Breast epithelium (tissue), 4 donors: ENCODE measurements at places on chromosomes 12 and 14. TPM values are rescaled to one million over a fixed set of nuclear protein-coding genes. Genes with fewer than 3 reads are reported as not detected.

The TTC9 gene
- 7.5 TPM for total RNA-seq

The ABCD2 gene
- total RNA-seq, result 48.0 TPM

The PABPN1 gene
- 87.2 TPM for total RNA-seq

The WNT1 gene
- not detected for total RNA-seq

The INHBC gene
- not detected for total RNA-seq

The FOXN4 gene
- not detected for total RNA-seq

The COCH gene
- 0.66 TPM for total RNA-seq

The CPNE6 gene
- total RNA-seq, result not detected

DNA sequence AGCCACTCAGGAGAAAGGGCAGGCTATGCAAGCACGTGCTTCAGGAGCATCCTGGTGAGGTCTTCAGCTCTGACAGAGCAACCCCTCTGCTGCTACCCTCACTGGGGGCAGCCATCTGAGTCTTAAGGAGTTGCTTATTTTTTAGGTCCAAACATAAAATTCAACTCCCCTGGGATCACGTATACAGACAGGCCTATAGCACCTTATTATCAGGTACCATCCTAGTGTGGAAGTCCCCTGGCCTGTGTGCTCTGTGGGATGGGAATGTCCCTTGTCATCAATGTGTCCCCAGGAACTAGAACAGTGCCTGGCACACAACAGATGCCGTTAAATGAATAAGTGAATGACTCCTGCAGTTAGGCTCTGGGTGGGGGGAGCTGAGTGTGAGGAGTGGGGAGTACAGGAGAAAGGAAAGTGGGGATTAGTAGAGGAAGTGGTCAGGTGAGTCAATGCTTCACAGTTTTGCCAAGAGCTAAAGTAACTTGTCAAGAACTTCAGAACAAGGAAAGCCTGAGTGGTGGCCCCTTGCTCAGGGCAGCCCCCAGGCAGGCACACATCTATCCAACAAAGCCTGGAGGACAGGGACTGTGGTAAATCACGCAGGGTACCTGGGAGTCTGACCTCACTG, 33.5 kb downstream of the DAD1 start:
- peak; percentile 13 for DNase-seq
- H3K4me3 ChIP-seq, result no peak overlapping the region
- peaks cover 9% of the 10 kb centered on the region for H3K4me1 ChIP-seq
- no peaks in the 10 kb centered on the region for H3K27me3 ChIP-seq

- H3K4me3 ChIP-seq, result no peak overlapping the region
- no peaks in the 10 kb centered on the region for H3K36me3 ChIP-seq
- DNase-seq, result no peak
- H3K27me3 ChIP-seq, result no peaks in the 10 kb centered on the region
- no peaks in the 10 kb centered on the region for H3K4me1 ChIP-seq
Measured at GRCh38 chr14:37573356-37573755, 21.7 kb downstream of the FOXA1 start.

- H3K4me3 ChIP-seq, result no peak overlapping the region
- no peaks in the 10 kb centered on the region for H3K36me3 ChIP-seq
- no peaks in the 10 kb centered on the region for H3K4me1 ChIP-seq
- DNase-seq, result no peak
- no peak overlapping the region for H3K27ac ChIP-seq
Measured at GRCh38 chr14:29262979-29263378, 496.4 kb downstream of the FOXG1 start.

GRCh38 chr14:103078420-103078749, 5.6 kb upstream of the LBHD2 start:
- no peaks in the 10 kb centered on the region for H3K36me3 ChIP-seq
- H3K27ac ChIP-seq, result no peak overlapping the region
- no peaks in the 10 kb centered on the region for H3K4me1 ChIP-seq
- no peak overlapping the region for H3K4me3 ChIP-seq
- no peaks in the 10 kb centered on the region for H3K27me3 ChIP-seq

- peak overlapping the region; percentile 91 for H3K27ac ChIP-seq
- H3K4me1 ChIP-seq, result no peaks in the 10 kb centered on the region
- no peaks in the 10 kb centered on the region for H3K27me3 ChIP-seq
Measured at GRCh38 chr14:77375973-77376770, 722 bp downstream of the TMED8 start.

DNA sequence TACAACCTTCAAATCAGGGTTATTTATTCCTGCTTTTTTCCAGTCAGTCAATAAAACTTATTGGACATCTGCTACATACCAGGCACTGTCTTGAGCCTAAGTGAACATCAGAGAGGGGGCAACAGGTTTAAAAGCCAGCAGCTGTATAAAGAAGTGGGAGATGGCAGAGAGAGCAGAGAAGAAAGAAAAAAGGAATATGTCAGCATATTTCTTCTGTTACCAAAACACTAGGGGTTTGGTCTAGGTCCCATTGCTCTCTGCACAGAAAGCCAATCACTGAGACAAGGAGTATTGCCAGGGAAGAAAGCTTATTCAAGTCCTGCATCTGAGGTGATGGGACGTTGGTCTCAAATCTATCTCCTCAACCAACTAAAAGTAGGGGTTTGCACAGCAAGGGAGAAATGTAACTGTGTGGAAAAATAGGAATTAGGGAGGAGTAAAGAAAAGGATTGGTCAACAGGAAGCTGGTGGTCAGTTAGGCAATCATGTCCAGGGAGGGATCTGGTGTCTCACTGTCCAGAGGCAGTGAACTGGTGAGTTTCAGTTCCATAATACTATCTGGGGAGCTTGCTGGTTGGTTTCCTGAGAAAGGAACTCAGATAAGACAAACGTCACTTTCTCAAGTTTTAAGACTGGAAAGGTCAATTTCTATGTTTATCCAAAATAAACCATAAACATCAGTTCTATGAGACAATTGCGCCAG, 107.5 kb downstream of the PHLDA1 start:
- H3K27me3 ChIP-seq, result no peaks in the 10 kb centered on the region
- no peaks in the 10 kb centered on the region for H3K4me1 ChIP-seq
- H3K27ac ChIP-seq, result no peak overlapping the region
- no peak for DNase-seq
- no peak overlapping the region for H3K4me3 ChIP-seq

GRCh38 chr12:103556890-103557627, 30.0 kb upstream of the STAB2 start:
- no peak for DNase-seq
- no peaks in the 10 kb centered on the region for H3K4me1 ChIP-seq
- no peaks in the 10 kb centered on the region for H3K36me3 ChIP-seq
- peak overlapping the region; percentile 87 for H3K27ac ChIP-seq
- no peaks in the 10 kb centered on the region for H3K27me3 ChIP-seq

GRCh38 chr14:55807053-55807880, 227.3 kb downstream of the KTN1 start:
- H3K27ac ChIP-seq, result peak overlapping the region; percentile 75
- no peak overlapping the region for H3K4me3 ChIP-seq
- peak; percentile 68 for DNase-seq
- no peaks in the 10 kb centered on the region for H3K27me3 ChIP-seq
- peaks cover 7% of the 10 kb centered on the region for H3K4me1 ChIP-seq
- H3K36me3 ChIP-seq, result no peaks in the 10 kb centered on the region

DNA sequence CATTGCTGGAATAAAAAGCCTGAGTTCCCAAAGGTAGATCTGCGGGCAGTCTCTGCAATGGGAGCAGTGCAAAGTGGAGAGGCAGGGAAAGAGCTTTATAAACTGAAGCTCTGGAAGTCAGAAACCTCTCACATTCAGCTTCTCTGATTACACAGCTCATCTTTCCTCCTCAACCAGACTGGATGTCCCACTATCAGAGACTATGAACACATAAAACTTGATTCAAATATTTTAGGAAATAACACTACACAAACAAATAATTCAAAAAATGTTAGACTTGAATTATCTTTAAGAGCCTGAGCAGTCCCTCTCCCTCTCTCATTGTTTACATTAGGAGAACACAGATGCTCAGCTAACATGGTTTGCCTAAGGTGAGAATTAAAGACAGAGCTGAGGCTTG, 72.9 kb downstream of the DENND5B start:
- H3K4me1 ChIP-seq, result no peaks in the 10 kb centered on the region
- H3K27me3 ChIP-seq, result no peaks in the 10 kb centered on the region
- no peak overlapping the region for H3K27ac ChIP-seq
- no peak overlapping the region for H3K4me3 ChIP-seq

GRCh38 chr12:42426746-42427145, 100.8 kb downstream of the PPHLN1 start:
- H3K4me3 ChIP-seq, result no peak overlapping the region
- H3K27me3 ChIP-seq, result no peaks in the 10 kb centered on the region
- no peaks in the 10 kb centered on the region for H3K36me3 ChIP-seq
- DNase-seq, result no peak
- no peak overlapping the region for H3K27ac ChIP-seq
- H3K4me1 ChIP-seq, result no peaks in the 10 kb centered on the region

DNA sequence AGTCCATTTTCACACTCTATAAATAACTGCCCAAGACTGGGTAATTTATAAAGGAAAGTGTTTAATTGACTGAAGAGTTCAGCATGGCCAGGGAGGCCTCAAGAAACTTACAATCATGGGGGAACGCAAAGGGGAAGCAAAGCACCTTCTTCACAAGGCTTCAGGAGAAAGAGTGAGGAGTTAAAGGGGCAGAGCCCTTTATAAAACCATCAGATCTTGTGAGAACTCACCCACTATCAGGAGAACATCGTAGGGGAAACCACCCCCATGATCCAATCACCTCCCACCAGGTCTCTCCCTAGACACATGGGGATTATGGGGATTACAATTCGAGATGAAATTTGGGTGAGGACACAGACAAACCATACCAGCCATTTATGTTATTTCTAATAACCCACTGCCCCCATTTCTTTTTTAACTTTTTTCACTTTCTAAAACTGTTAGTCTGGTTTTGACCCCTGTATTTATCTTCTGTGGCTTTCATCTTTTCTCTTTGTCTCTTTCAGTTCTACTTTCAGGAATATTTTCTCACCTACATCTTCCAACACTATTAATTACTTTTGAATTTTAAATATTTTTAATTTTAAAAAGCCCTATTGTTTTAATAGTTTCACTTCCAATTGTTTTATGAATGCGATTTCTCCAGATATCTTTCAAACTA, 44.5 kb downstream of the WDR89 start:
- DNase-seq, result no peak
- no peak overlapping the region for H3K27ac ChIP-seq
- no peak overlapping the region for H3K4me3 ChIP-seq
- H3K36me3 ChIP-seq, result no peaks in the 10 kb centered on the region

- no peak for DNase-seq
- H3K27ac ChIP-seq, result no peak overlapping the region
- H3K27me3 ChIP-seq, result no peaks in the 10 kb centered on the region
- H3K4me1 ChIP-seq, result no peaks in the 10 kb centered on the region
- H3K4me3 ChIP-seq, result no peak overlapping the region
- no peaks in the 10 kb centered on the region for H3K36me3 ChIP-seq
Measured at GRCh38 chr12:74412606-74413230, 124.9 kb upstream of the ATXN7L3B start.
